ENCODE measurements at places on chromosomes 5 and 9. TPM values are rescaled to one million over a fixed set of nuclear protein-coding genes. Genes with fewer than 3 reads are reported as not detected.

DNA sequence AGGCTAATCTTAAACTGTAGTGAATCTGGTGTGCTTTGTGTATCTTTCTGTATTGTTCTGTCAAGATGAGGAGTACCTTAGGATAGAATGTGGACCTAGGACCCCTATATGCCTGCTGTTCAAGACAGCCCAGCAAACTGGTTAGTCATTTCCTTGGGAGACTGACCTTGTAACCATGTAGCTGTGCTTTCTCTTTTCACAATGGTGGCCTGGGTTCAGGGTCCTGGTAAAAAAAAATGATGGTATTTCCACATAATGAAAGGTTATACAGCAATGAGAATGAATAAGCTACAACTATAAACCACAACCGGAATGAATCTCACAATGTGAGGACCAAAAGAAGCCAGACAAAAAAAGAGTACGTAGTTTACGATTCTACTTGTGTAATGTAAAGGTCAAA is 36.4 kb upstream of the F2RL1 start:
- DNase-seq, result no peak

DNA sequence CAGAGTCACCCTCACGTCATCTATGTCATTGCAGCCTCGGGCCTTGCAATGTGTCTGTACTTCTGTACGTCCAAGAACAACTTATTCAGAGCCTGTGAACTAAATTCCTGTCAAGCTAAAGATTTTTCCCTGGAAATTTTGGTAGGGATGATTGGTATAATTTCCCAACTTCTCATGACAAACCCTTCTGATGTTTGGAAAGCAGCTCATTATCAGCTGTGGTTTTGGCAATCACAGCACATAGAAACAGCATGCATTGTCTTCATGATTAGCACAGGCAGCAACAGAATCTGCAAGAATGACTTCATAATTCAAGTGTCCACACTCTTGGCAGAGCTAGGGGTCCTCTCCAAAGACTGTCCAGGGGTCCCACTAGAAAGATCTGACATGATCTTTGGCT is 49.5 kb downstream of the APBA1 start:
- no peak for DNase-seq

TRIM14 gene
- 28.5 TPM for polyA plus RNA-seq

- no peak for DNase-seq
These were observed 1020.3 kb upstream of the ACO1 start for GRCh38 chr9:31364171-31364570.

MARCOL gene
- polyA plus RNA-seq, result not detected
